ENCODE measurements at places on chromosomes 13 and 19.
A peak's percentile ranks its signal among the peaks of the same experiment; 100 is the strongest.

- no peak for DNase-seq
Observed at GRCh38 chr13:93230261-93230855, 3.8 kb downstream of the GPC6 start.

GRCh38 chr13:51538591-51539179 lies 45.6 kb upstream of the WDFY2 start:
- DNase-seq = no peak

- DNase-seq = no peak
Observed at GRCh38 chr13:29529754-29530153, 65.7 kb downstream of the SLC7A1 start.

- no peak for DNase-seq
Observed at GRCh38 chr13:46728777-46729176, 68.2 kb downstream of the ESD start.

GRCh38 chr13:112762690-112763080 lies 72.8 kb downstream of the ATP11A start:
- no peak for DNase-seq

DNA sequence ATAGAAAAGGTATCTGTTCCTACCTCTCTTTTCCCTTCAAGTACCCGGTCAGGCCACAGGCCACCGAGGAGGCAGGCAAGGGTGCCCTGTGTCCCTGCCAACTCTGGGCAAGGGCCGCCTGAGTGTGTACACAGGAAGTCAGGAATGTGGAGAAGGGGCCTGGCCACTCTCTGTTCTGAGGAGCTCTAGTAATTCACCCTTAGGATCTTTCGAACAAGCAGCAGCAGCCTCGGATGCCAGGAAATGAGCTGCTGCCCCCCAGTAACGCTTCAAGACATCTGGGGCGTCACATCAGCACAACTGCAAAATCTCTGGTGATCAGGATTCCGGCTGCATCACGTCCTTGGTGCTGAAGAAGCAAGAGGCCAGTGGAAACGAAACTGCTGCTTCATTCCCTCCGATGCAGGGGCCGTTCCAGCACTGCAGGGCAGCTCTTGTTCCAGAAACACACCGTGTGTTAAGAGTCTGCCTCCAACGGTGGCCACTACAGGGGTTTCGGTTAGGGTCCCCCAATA lies 2.0 kb downstream of the RAB20 start:
- DNase-seq = no peak

DNA sequence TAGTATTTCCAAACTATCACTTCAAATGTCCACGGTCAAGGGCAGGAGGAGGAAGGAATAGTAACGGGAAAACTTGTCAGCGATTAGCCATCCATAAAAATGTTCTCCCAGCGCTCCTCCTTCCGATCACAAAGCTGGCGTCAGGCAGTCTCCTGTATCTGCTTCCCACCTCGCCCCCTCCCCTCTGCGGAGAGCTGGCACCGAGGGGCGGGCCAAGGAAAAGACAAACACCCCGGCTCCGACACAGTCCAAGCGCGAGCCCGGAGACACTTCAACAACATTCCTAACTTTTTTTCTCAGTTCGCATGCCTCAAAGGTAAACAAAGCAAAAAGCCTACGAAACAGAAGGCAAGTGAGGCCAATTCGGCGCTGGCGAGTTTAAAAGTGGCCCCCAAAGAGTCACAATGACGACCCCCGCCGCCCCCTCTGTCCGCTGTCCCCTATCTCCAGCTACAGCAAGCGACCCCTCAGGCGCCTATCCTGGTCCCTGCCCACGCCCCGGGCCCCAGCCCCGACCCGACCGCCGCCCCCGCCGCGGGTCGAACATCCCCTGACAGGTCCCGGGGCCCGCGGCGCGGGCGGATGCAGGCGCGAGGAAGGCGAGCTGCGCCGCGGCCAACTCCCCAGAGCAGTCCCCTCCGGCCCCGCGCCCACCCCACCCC lies 736 bp downstream of the SMAD9 start:
- DNase-seq = peak; percentile 22

GRCh38 chr13:105058517-105058916 lies 1476.9 kb downstream of the EFNB2 start:
- no peak for DNase-seq

- DNase-seq = no peak
Observed at GRCh38 chr13:59459972-59460371, 703.8 kb downstream of the DIAPH3 start.

DNA sequence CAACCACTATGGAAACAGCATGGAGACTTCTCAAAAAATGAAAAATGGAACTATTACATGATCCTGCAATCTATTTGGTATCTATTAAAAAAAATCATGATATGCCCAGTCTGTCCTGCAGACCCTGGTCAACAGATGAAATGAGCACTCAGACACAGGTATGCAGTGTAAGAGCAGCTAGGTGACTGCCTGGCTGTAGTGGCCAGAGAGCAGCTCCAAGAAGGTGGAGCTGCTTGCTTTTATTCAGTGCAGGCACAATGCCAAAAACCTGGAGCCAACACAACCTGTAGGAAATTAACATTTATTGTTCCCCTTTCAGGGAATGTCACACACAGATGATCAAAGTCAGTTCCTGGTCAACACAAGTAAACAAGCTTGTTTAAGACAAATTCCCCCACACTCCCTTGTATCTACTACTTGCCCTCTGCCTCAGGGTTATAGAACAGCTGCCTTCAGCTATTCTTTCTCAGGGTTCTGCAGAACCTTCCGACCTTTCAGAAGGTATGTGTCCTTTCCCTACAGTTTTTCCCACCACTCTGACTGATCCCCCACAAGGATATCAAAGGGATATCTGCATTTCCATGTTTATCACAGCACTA lies 933.7 kb upstream of the SLITRK5 start:
- no peak for DNase-seq

GRCh38 chr13:47798906-47799305 lies 202.2 kb downstream of the SUCLA2 start:
- DNase-seq = no peak

DNA sequence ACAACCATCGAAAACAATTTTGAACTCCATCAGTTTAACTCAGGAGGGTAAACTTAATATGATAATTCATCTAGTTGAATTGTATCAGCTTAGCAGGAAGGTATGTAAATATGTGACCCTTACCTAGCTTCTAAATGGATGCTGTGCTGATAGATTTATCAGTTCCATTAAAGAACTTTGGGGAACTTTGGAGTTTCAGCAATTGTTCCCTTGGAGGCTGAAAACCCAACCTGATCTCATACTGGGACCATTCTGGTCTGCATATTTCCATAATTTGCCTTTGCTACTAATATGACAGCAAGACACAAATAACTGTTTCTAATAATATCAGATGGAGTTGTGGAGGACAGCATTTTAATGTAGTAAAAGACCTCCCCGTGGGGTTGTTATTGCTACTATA lies 127.8 kb downstream of the GGACT start:
- no peak for DNase-seq

- no peak for DNase-seq
Observed at GRCh38 chr13:43042410-43042921, 19.1 kb downstream of the DNAJC15 start.

GRCh38 chr13:65964672-65965071 lies 1265.5 kb downstream of the PCDH9 start:
- no peak for DNase-seq

- DNase-seq = no peak
Observed at GRCh38 chr13:98761126-98761985, 8.9 kb upstream of the SLC15A1 start.

DNA sequence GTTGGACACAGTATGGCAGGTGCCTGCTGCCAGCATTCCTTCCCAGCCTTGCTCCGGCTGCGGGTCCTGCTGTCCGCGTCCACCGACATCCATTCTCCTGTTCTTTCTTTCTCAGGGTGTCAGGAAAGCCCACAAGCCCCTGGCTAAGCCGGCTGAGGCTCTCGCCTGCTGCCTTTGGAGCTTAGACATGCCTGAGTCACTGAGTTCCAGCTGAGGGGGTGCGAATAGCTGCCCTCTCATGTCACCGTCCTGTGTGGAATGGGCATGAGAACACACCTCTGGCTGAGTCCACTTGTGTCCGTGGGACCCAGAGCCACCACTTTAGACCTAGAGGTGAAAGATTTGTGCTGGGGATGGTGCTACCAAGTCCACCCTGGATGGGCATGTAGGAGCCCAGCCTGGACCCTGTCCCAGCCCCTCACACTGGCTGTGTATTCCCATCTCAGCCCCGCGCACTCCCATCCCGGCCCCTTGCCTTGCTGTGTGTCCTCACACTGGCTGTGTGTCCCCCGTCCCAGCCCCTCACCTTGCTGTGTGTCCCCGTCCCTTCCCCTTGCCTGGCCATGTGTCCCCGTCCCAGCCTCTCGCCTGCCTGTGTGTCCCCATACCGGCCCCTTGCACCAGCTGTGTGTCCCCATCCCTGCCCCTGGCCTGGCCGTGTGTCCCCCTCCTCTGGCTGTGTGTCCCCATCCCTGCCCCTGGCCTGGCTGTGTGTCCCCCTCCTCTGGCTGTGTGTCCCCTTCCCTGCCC lies 24.6 kb upstream of the IRS2 start:
- no peak for DNase-seq

DNA sequence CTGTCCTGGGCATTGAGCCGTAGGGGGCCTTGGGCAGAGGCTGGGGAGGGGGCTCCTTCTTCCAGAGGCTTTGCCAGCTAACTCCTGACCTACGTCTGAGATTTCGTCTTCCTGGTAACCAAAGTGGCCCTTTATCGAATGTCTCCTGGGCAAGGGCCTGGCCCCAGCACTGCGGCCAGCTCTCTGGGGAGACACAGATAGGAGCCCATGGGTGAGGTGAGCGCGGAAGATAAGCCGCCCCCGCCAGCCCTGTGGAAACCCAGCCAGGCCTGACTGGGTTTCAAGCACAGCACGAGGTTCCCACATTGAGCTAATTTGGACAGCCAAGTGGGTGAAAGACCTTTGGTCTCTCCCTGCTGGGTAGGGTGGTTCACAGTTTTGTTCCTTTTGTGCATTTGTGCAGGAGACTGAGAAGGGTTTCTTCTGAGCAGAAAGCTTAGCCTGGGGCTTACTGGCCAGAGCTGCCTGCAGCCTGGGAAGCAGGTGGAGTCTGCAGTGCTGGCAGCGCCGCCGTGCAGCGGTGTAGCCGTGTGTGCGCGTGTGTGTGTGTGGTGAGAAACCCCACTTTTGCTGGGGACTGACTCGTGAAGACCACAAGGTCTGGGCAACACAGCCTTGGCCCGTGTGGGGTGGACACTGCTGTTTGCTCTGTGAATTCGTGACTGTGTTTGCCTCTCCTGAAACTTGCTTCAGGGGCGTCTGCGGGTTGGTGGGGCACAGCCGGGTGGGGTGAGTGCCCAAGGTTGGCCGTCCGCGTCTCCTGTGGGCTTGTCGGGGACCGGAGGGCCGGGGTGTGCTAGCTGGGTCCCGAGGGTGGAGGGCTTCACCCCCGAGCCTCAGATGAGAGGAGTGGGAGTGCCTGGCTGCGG lies 2.5 kb downstream of the BSG start:
- peak; percentile 43 for DNase-seq

Measured in substantia nigra (tissue), 51 donors.